Stimulated activated CD8-positive, alpha-beta memory T cell treated with anti-CD3 and anti-CD28 coated beads, Interleukin-7, amount 100 ng/mL, for 24 hours (primary cell): ENCODE measurements at places on chromosomes 2 and 18.

DNA sequence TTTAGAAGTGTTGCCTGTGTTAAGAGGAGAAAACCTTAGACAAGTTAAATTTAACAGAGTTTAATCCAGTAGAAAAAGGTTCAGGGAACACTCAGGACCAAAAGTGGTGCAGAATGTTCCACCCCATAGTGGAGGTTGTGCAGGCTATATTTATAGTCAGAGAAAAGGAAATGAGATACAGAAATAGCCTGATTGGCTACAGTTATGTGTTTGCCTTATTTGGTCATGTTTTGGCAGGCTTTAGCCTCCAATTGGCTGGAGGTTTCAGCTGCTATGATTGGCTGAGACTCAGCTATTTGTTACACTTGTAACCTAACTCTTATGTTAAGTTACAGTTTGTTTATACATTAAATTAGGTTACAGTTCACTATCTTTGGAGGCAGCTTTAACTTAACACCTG is 4.2 kb downstream of the STAMBP start:
- no peak for DNase-seq

DNA sequence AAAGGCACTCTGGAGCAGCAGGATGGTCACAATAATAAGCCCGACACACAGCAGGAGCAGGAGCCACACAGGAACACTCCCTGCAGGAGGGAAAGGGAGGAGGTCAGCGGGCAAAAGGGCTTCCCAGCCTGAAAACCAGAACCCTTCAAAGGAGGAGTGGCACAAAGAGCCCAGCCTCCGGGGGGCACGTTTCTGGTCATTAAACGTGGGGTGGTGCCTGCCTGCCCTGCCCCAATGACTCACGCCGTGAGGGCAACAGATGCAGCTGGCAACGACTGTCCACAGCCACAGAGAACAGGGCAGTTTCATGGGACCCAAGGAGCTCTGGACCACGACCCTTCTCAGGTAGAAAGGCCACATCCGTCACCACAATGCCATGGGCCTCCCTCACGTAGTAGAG is 3.0 kb downstream of the PREB start:
- no peak for DNase-seq

DNA sequence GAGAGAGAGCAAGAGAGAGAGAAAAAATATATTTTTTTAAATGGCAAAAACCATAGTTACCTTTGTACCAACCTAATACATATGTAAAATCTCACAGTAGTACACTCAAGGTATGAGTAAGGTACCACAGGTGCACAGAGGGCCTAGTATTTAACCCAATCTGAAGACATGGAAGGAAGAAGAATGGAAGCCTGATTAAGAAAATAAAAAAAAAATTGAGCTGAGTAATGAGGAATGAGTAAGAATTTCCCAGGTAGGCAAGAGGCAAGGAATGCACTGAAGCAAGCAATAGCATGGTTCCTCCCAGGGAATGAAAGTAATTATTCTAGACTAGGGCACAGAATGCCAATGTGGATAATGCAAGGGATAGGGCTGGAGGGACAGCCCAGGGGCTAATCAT is 294.2 kb downstream of the FIGN start:
- no peak for DNase-seq

DNA sequence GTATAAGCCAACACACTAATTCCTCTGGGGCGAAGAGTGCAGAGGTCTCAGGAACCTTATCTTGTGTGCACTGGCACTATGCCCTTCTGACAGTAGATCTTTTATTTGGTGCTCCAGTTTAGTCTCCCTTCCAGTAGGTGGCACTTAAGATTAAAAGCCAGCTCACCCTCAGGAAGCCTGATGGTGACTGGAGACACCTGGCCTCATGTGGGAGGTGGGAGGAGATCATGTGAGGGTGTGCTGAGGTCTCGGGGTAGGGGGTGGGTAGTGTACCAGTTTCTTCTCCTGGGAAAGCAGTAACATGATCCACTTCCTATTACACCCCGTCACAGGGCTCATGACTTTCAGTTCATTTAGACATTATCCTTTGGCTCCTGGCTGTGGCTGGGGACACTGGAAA is 654.9 kb downstream of the ADCYAP1 start:
- DNase-seq = no peak

DNA sequence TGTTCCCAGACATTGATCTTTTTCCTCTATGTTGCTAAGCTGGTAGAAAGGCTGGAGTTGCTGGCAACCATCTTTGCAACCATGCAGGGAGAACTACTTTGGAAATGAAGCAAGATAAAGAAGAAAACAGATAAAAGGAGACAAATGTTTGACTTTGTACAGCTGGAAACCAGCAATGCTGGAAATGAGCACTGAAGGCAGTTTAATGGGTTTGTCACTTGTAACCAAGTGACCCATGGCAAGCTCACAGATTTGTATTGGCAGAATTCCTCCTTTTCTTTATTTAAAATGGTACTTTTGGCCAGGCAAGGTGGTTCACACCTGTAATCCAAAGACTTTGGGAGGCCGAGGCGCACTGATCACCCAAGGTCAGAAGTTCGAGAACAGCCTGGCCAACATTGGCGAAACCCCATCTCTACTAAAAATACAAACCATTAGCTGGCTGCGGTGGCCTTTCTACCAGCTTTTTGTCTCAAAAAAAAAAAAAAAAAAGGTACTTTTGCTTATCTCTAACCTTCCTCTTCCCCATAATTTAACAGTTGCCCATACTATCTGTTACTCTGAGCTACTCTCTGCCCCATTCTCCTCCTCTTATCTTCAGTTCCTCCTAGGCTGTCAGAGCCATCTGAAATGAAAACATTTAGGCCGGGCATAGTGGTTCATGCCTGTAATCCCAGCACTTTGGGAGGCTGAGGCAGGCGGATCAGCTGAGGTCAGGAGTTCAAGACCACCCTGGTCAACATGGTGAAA is 2.0 kb upstream of the BOLA3 start:
- no peak for DNase-seq

DNA sequence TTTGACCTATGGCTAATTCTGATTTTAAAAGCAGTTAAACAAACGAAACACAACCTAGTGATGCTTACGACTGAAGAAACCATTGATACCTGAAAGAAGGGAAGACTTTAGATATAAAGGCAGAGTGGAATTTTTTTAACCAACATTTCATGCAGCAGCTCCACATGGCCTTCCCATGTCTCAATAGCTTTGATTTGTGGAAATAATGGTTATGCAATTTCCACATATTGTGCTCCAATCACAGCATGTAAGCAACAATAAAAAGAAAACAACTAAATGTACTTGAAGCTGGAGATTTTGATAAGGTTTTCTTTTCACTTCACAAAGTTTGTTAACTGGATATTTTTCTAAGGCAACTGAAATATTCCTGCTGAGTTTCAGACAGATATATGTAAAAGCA is 82.0 kb upstream of the SLC39A10 start:
- DNase-seq = no peak

- DNase-seq = no peak
These were observed 25.9 kb downstream of the HDAC4 start for GRCh38 chr2:239374896-239375277.

GRCh38 chr2:98917031-98917471 is 19.0 kb downstream of the CRACDL start:
- DNase-seq = no peak

DNA sequence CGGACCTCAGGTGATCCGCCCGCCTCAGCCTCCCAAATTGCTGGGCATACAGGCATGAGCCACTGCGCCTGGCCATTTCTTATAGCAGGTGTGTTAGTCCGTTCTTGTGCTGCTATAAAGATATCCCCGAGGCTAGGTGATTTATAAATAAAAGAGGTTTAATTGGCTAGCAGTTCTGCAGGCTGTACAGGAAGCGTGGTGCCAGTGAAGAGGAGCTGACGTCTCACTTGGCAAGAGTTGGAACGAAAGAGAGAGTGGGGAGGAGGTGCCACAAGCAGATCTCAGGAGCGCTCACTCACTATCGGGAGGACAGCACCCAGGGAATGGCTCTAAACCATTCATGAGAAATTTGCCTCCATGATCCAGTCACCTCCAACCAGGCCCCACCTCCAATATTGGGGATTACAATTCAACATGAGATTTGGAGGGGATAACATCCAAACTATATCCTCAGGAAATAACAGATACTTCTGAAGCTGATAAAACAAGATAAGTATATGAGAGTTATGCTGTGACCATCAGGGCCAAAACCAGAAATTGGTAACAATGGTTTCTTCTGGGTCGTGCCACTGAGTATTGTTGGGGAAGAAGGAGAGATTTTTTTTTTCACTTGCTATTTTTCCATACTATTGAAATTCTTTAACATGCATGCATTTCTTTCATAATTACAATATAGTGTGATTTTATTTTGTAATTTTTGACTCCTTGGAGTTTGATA is 7.4 kb upstream of the RMC1 start:
- DNase-seq = no peak

- no peak for DNase-seq
These were observed 445 bp downstream of the PRPF40A start for GRCh38 chr2:152716805-152717227.

DNA sequence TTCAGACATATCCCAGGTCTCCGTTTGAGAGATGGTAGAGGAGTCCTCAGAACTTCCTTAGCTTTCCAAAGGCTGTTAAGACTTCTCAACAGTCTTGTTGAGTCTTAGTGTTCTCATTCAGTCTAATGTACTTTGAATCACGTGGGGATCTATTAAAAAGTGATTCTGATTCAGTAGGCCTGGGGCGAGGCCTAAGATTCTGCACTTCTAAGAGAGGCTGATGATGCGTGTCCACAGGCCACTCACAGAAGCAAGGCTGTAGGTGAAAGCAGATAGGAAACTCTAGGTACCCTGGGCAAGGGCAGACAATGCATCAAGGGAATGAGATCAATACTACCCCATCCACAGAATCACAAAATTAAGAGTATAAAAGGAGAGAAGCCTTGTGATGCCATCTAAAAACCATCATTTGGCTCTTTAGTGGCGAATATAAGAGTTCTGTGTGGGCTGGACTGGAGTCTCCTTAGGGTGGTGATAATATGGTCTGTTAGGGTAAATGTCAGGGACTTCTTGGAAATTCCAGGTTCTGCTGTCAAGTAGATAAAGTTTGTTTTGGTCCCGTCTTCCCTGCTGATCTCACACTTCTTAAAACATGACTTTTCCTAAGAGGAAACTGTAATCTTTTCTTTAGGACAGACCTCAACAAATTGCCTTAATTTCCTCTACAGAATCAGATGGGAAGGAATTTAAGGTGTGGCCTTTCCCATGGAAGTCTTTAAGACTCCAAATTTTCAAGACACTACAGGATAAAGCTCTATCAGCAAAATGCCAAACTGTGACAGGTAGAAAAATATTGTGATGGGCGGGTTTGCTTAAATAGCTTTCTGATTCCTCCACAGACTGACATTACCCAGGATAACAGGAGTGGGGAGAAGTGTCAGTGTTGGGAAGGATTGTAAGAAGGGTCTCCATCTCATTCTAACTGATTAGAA is 45.7 kb upstream of the NEMP2 start:
- DNase-seq = no peak

DNA sequence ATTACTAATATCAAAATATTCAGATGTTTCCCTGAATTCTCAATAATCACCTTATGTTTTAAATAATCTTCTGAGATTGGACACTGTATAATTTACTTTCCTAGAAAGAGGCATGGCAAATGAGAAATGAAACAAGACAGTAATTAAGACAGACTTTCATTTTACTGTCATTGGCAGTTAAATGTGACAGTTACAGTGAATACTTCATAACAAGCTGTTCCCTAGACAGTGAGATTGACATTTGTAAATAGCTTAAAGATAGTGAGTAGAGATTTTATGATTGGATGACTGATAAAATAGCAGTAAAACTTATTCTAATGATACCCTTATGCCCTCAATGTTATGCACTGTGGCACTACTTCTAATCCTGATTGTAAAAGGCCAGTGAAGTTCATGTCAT is 524.9 kb upstream of the TMEFF2 start:
- DNase-seq = no peak

DNA sequence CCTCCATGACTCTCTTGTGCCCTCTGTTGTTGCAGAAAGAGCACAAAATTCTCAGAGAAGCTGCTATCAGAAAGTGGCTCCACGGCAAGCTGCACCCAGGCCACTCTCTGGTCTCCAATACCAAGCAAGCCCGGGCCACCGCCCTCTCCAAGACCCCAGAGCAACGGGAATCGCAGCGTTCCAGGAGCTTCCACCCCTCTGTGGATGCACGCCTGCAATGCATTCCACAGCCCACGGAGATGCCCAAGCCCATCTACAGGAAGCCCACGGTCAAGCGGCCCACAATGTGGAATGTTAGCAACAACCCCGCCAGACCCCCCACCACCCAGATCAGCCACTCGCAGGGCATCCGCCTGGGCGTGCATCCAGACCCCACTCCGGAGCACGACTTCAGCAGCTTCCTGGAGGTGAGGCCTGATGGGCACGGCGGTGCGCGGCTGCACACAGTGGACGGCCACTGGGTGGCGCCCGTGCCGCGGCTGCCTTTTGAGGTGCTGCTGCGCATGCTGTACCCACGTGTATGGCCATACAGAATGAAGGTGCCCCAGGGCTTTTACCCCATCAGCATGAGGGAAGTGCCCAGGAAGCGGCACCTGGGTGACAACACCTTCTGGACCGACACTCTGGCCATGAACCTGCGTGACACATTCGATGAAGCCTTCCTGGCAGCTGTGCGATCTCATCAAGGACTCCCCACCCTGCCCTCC is 6.3 kb downstream of the ANKRD53 start:
- peak; percentile 63 for DNase-seq

- DNase-seq = no peak
These were observed 96.2 kb downstream of the MEIS1 start for GRCh38 chr2:66531155-66531554.

GRCh38 chr18:24633121-24633520 is 172.7 kb downstream of the HRH4 start:
- DNase-seq = no peak

GRCh38 chr2:107025869-107026380 is 140.0 kb upstream of the ST6GAL2 start:
- no peak for DNase-seq

DNA sequence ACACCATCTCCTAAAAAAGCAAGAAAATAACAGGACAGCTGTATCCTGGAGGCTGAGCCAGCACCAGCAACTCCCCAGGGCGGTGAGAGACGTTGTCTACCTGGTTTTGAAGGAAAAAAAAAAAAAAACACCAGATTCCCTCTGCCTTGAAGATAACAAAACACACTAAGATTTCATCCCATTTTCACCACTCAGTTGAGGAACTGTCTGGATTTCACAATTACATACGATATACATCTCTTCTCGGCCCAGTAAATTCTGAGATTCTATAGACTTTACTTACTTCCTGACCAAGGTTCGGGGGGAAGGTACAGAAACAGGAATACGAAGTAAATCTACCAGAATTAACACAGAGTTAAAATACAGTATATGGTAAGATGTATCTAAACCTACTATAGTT is 8.5 kb downstream of the ZNF516 start:
- DNase-seq = no peak

DNA sequence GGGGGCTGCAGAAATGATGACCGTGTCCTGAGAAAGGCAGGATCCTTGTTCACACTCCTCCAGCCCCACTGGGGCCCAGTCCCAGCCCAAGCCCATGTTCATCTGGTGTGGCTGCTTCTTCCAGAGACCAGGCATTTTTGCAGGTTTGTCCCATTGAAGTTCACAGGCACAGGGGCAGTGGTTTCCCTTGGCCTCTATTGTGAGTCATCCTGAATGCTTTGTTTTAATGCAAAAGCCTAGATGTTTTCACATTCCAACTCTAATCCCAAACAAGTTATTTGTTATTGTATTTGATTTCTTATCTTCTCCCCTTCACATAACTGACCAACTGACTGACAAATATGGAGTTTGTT is 426.4 kb upstream of the ID2 start:
- no peak for DNase-seq

- no peak for DNase-seq
These were observed 131.4 kb upstream of the ID2 start for GRCh38 chr2:8550481-8550880.
